ENCODE measurements at places on chromosomes 2 and 18. TPM values are rescaled to one million over a fixed set of nuclear protein-coding genes. Genes with fewer than 3 reads are reported as not detected.

- no peak for DNase-seq
These were observed 84.3 kb upstream of the FZD7 start for GRCh38 chr2:201949181-201949926.

- DNase-seq = no peak
These were observed 442.4 kb downstream of the EPHA4 start for GRCh38 chr2:221129657-221130056.

DNA sequence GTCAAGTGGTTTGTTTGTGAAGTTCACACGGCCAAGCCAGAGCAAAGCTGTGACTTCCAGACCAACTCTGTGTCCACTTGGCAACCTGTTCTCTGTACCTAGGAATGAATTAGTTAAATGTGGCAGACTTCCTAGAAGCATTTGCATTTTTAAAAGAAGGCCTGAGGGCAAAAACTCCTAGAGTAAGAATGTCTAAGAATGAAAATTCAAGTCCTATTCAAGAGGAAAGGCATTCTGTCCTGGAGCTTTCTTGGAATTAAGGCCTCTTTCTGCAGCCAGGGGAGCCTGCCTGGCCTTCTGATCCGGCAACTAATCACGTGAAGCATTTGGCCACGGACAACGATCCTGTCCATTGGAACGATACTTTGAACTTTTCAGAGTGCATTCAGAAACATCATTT lies 155.0 kb downstream of the SETBP1 start:
- DNase-seq = no peak

The FOXI3 gene
- total RNA-seq = not detected

All from HFFc6 (cell line).